ENCODE measurements at places on chromosomes 16 and 17. TPM values are rescaled to one million over a fixed set of nuclear protein-coding genes. Genes with fewer than 3 reads are reported as not detected.

The KRT20 gene
- total RNA-seq: 0.45 TPM

The NECAB2 gene
- 3.3 TPM for total RNA-seq

The HID1 gene
- total RNA-seq: 10.4 TPM

The ZP2 gene
- total RNA-seq: not detected

The CACNG3 gene
- not detected for total RNA-seq

The VASN gene
- 6.1 TPM for total RNA-seq

The TMEM88 gene
- total RNA-seq: 0.33 TPM

The SULT1A3 gene
- 6.5 TPM for total RNA-seq

The KRTAP4-4 gene
- not detected for total RNA-seq

The SECTM1 gene
- 2.5 TPM for total RNA-seq

The CASKIN1 gene
- total RNA-seq: 0.35 TPM

The CLEC18B gene
- 0.35 TPM for total RNA-seq

The SMIM22 gene
- not detected for total RNA-seq

The C16orf74 gene
- total RNA-seq: 13.1 TPM

The CCR7 gene
- total RNA-seq: 1.3 TPM

The C1QTNF8 gene
- total RNA-seq: not detected

The METRNL gene
- total RNA-seq: 32.8 TPM

The MRPS7 gene
- total RNA-seq: 176 TPM

The HBA1 gene
- not detected for total RNA-seq

The CLEC10A gene
- total RNA-seq: not detected

The ENPP7 gene
- not detected for total RNA-seq

The TMIGD1 gene
- total RNA-seq: not detected

The CACNG1 gene
- total RNA-seq: not detected

The KRTAP9-4 gene
- not detected for total RNA-seq

The ADAMTS18 gene
- not detected for total RNA-seq

The EXOC3L1 gene
- total RNA-seq: 0.29 TPM

The TLCD3B gene
- total RNA-seq: 0.31 TPM

The CIBAR2 gene
- total RNA-seq: not detected

The DLX3 gene
- total RNA-seq: not detected

The UNKL gene
- 17.0 TPM for total RNA-seq
